ENCODE measurements at places on chromosomes 6 and 20.

- no peak for DNase-seq
Measured at GRCh38 chr6:144346719-144347447, 61.7 kb downstream of the UTRN start.

DNA sequence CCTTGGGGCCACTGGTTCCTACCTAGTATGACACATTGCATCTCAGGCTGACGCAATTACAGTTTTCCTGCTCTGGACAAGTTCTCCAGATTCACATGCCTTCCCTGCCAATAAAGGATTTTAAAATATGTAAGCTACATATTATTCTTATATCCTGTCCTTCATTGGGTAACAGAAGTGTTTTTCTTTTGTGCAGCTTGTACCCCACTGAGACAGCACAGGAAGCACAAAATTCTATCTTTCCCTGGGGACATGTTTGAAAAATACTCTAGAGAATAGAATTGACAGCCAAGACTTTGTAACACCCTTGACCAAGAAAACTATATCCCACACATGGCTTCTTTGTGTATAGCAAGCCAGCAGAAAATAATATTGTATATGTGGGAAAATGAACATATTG, 456.8 kb downstream of the MAFB start:
- DNase-seq = no peak

DNA sequence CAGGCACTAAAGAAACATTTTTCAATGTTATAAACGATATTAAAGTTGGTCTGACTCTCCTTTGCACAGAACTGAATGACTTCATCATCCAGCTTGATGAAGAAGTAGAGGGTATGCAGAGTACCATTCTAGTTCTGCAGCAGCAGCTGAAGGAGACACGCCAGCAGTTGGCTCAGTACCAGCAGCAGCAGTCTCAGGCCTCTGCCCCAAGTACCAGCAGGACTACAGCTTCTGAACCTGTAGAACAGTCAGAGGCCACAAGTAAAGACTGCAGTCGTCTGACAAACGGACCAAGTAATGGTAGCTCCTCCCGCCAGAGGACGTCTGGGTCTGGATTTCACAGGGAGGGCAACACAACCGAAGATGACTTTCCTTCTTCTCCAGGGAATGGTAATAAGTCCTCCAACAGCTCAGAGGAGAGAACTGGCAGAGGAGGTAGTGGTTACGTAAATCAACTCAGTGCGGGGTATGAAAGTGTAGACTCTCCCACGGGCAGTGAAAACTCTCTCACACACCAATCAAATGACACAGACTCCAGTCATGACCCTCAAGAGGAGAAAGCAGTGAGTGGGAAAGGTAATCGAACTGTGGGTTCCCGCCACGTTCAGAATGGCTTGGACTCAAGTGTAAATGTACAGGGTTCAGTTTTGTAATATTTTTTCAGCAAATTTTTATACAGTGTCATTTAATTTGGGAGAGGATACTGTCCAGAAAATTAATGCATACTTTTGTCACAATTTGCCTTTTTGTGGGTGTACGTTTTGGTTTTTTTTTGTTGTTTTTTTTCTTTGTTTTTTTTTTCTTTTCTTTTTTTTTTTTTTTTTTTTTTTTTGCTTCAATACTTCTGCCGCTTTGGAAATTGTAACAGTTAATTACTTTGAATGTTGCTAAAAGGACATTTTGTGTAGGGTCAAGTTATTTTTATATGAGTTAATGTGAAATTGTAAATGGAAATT, 6.6 kb upstream of the ACAT2 start:
- DNase-seq = no peak

GRCh38 chr6:42818878-42819277, 37.0 kb downstream of the BICRAL start:
- DNase-seq = no peak

GRCh38 chr20:47272893-47273590, 83.5 kb downstream of the ZMYND8 start:
- DNase-seq = peak; percentile 39

DNA sequence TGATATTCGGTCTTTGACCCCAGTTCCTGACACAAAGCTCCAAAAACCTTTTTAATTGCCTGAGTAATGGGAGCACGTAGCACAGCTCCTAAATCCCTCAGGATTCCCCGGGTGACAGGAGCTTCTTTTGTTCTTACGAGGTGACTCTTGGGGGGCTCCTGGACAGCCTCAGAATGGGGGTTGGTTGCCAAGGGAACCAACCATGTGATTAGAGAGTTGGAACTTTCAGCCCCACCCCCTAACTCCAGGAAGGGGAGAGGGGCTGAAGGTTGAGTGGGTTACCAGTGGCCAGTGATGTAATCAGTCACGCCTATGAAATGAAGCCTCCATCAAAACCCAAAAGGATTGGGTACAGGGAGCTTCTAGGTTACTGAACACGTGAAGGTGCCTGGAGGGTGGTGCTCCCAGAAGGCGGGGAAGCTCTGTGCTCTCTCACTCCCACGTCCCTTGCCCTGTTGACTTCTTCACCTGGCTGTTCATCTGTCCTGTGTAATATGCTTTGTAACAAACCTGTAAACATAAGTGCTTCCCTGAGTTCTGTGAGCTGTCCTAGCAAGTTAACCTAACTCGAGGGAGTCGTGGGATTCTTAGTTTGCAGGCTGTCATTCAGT, 89.5 kb downstream of the CHMP4B start:
- DNase-seq = no peak

DNA sequence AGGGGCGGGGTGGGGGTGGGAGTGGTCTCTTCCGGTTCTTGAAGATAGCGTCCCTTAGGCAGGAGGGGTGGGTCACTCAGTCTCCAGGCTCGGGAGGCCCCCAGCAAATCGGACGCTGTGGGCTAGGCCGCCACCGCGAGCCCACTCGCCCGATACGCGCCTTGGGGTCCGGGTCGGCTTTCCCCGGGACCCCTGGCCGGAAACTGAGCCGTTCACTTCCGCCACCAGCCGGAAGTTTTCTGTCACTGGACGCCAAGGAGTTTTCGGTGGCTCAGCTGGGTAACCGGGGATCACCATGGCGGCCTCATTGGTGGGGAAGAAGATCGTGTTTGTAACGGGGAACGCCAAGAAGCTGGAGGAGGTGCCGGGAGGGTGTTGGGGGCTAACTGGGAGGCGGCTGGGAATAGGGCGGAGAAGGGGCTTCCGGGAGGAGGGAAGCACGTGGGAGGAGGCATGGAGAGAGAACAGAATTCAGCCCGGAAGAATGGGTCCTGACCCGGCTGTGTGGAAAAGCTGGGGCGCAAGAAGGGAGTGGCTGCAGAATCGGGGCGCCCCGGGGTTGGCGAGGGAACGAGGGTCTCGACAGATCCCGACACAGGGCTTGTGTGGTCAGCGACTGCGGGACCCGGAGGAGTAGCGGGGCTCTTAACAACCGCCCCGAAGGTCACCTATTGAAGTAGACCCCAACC, at the start of gene ITPA:
Gene ITPA, plus strand, starts transcription at position 242 of the 689 bp plus-strand sequence. Its CDS starts 54 bp downstream, at position 296.
- DNase-seq = peak; percentile 56

- DNase-seq = no peak
Measured at GRCh38 chr6:11772109-11772825, 6.3 kb downstream of the ADTRP start.

GRCh38 chr6:26170951-26171841, 84.0 kb downstream of the HFE start:
- no peak for DNase-seq

DNA sequence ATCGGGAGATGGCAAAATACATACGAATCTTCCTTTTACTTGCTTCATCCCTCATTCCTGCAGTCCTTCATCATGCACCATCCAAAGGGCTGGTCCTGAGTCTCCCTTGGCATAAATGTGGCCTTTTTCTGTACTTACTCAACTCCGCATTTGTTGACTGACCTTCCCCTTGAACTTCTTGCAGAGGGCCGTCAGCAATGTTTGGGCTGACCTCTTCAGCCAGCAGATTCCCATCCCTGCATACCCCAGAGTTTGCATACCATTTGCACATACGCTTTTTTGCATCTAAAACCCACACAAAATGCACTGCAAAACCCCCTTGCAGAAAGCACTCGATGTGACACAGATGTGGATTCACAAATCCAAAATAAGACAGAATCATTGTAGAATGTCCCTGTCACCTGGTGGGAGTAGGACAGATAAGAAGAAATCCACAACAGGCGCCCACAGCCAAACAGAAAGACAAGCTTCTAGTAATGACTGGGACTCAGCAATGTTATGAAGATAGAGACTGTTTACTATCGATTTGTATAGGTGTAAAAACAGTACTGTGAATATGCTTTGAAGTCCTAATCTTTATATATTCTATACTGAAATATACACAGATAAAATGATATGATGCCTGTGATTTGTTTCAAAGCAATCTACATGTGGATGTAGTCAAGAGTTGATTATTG, 45.8 kb downstream of the TBC1D7 start:
- DNase-seq = no peak

All from activated CD4-positive, alpha-beta T cell treated with anti-CD3 and anti-CD28 coated beads for 4 hours (primary cell).